ENCODE measurements at places on chromosomes 2 and 18.

- DNase-seq: no peak
These were observed 150.7 kb upstream of the MGAT5 start for GRCh38 chr2:134103196-134103595.

DNA sequence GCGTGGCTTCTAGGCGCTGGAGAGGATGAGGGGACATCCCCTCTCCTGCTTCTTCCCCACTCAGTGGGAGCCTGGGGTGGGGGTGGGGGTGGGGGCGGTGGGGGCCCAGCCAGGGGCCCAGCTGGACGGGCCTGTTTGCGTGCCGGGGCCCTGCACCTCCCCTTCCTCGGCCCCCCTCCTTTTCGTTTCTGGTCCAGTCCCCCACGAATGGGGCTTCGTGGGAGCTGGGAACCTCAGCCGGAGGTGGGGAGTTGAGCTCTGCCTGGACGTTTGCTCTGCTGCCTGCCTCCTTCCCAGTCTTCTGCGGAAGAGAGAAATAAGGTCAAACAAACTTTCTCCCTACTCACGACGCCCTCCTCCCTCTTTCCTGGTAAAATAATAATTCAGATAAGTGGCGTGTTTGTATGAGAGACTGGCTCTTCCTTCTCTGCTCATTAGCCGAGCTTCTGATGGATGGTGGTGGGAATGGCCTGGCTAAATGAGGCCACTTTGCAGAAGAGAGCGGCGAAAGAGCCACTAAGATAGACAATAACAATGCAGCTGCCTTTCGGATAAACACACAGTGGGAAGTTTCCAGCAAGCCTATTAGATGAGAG lies 782 bp downstream of the MTA3 start:
- peak; percentile 42 for DNase-seq

- DNase-seq: no peak
These were observed 3.2 kb downstream of the PIGN start for GRCh38 chr18:62183578-62184195.

DNA sequence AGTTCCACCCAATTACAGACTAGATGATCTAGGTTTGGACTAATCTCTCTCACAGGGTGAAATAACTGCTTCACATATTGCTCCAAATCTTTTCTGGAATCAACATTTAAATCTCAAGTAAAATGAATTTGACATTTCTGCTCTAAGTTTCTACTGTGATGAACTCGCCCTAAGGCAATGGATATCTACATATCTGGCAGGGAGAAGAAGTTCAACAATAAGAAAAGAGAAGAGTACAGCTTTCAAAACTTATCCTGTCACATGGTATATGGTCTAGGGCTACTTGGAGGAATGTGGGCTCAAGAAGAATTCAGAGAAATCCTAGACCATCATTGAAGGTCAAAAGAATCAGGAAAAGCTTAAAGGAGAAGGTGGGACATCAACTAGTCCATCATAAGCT lies 440.2 kb downstream of the MBD2 start:
- DNase-seq: no peak

- no peak for DNase-seq
These were observed 588.2 kb downstream of the IRS1 start for GRCh38 chr2:226211439-226211838.

DNA sequence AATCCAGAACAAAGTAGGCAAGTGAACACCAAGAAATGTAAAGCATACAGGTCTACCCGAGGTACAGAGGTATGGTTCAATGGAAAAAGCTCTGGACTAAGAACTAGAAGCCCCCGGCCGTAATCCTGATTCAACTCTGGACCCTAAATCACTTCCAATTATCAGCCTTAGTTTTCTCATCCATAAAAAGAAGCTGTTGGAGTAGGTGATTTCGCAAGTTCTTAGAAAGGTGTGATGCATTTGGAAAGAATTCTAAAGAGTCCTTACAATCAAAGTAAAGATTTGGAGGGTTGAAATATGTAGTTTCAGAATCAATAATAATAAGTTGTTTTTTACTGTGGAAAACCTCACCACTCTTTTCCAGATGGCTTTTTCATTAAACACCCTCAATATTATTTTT lies 622.1 kb upstream of the ID2 start:
- no peak for DNase-seq

DNA sequence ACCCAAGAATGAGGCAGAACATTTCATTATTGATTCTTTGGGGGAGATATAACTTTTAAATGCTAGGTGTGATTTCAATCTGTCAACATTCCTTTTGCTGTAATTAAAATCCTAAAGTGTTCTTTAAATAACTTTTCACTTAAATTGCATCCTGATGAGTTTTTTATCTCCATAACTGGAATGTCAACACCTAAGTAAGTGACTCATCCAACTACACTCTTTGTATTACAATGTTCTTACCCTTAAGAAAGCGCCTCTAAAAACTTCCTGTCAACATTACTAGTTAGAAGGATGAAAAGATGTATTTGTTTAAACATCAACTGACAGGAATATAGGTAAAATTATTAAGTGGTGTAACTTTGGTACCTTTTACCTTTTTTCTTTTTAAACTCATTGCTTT lies 1657.0 kb downstream of the LRP1B start:
- no peak for DNase-seq

- DNase-seq: no peak
These were observed 405.1 kb downstream of the GPD2 start for GRCh38 chr2:156841321-156841720.

DNA sequence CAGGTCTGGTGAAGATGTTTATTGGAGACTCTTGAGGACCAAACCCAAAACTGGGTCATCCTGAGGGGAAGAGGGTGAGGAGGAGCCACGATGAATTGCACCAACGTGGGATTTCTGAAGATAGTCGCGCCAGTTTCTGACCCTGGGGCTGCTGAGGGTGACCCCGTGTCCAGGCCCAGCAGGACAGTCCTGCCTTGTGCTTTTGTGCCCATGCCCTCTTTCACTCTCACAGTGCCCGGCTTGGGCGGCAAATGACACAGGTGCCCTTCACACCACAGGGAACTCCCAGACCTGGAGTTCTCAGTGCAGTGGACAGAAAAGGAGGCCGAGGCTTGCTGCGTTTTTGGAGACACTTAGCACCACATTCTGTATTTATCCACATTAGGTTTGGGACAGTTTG lies 15.5 kb upstream of the KIF1A start:
- no peak for DNase-seq

GRCh38 chr2:222302178-222303018 lies 3.6 kb upstream of the PAX3 start:
- no peak for DNase-seq

GRCh38 chr18:21656402-21656801 lies 44.3 kb downstream of the SNRPD1 start:
- no peak for DNase-seq

- DNase-seq: no peak
These were observed 323.6 kb downstream of the PAX3 start for GRCh38 chr2:221975151-221975550.

DNA sequence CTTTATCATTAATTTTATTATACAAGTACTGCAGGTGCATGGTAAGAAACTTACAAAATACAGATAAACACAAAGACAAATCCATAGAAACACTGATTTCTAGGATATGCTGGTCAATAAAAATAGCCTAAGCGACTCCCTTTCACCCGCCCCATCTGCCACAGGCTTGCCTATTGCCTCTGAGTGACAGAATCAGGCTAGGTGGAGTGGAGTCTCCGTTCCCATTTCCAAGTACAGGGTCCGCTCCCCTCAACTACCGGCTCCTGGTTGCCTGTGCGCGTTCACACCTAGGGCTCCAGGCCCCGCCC lies 201 bp upstream of the TRAPPC12 start:
- no peak for DNase-seq

- no peak for DNase-seq
These were observed 422.1 kb upstream of the DSEL start for GRCh38 chr18:67938660-67939059.
